Hepatic stellate cell (primary cell): ENCODE measurements at places on chromosomes 7 and 10.

- DNase-seq: no peak
These were observed 98.8 kb upstream of the PFKP start for GRCh38 chr10:2968401-2969058.

- no peak for DNase-seq
These were observed 407.8 kb upstream of the FOXK1 start for GRCh38 chr7:4274286-4274685.

- DNase-seq: no peak
These were observed 43.5 kb upstream of the ZMIZ1 start for GRCh38 chr10:79025199-79025832.

- no peak for DNase-seq
These were observed 30.5 kb upstream of the AUTS2 start for GRCh38 chr7:69567800-69568199.

- no peak for DNase-seq
These were observed 264.0 kb downstream of the INHBA start for GRCh38 chr7:41438705-41439514.

- no peak for DNase-seq
These were observed 3.0 kb upstream of the MCM10 start for GRCh38 chr10:13158401-13158800.

DNA sequence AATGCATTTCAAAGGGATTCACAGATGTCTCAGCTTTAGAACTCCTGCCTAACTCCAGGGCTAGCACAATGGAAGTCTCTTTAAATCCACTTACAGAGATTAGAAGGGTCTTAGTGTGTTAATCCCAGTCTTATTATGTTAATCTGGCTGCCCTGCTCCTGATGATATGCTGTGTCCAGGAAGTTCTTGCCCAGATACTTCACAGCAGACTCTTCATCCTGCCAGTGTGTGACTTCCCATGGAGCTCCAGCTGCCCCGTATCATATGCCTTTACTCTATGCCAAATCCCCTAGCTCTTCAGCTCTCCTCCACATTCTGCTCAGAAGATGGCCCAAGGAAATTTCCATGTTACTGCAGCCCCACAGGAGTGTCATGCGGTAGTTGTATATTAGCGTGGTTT, 533.8 kb downstream of the GALNT17 start:
- no peak for DNase-seq

DNA sequence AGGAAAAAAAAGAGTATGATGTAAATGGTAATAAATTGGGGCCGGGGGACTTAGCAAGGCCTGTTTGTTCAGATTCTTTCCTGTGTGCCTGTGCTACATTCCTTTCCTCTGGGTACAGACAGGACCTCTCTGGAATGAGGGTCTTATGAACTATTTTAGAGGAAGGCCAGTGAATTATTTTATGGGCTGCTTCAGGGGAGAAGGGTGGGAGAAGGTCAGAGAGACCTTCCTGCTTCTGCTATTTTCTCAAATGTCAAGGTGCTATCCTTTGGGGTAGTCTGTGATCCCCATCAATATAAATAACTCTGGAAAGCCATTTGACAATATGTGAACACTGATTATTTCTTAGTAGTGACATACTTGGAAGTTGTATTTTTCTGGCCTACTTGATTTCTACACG, 426.5 kb downstream of the SH2D4B start:
- DNase-seq: no peak

DNA sequence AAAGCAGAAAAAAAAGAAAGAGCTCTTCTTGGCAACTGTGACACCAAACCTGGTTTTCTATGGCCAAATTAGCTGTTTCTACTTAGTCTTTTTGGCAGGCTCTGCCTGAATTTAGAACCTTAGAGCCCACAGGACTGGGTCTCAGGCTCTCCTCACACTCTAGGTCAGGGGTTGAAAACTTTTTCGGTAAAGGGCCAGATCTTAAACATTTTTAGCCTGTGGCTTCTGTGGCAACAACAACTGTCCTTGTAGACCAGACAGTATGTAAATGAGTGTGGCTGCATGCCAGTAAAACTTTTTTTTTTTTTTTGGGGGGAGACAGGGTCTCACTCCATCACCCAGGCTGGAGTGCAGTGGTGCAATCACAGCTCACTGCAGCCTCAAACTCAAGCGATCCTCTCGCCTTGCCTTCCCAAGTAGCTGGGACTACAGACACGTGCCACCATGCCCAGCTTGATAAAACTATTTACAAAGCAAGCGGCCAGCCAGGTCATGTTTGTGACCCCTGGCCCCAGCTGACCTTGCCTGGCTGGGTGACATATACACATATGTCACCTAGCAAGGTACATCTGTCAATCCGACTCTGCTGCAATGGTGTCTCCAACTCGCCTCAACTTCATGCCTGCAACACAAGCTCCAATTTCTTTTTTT, 17.4 kb downstream of the KPNA7 start:
- DNase-seq: no peak

GRCh38 chr10:125721035-125721434, 1.5 kb downstream of the EDRF1 start:
- DNase-seq: no peak

GRCh38 chr7:152967958-152968357, 208.4 kb downstream of the ACTR3B start:
- no peak for DNase-seq

DNA sequence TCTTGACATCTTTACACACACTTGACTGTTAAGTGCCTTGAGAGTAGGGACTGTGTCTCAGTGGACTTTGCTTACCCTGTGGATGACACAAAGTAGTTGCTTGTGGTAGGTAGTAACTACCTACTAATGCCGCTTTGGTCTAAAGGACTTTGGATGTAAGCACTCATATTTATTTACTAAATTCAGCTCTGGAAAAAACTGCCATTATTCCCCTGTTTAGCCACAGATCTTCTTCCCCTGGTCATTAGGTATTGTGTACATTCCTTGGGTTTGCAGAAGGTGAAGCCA, 2.8 kb upstream of the VDAC2 start:
- DNase-seq: no peak

GRCh38 chr10:71840177-71840957, 10.7 kb downstream of the PSAP start:
- peak; percentile 89 for DNase-seq
